AG09319 (cell line): ENCODE measurements at places on chromosomes 16 and 17.
A peak's percentile ranks its signal among the peaks of the same experiment; 100 is the strongest.

DNA sequence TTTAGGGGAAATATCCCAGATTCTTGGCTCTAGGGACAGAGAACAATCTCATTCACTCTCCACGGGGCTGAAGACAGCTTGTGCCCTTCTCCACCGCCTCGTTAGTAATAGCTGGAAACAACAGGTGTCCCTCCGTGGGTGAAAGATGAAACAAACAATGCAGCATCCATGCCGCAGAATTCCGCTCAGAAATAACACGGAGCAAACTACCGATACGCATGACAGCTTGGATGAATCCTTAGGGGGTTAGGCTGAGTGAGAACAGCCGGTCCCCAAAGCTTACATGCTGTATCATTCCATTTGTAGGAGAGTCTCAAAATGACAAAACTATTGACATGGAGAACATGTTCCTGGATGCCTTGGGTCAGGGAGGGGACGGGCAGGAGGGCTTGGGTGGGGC, 29.4 kb upstream of the CACNG1 start:
- DNase-seq: no peak

DNA sequence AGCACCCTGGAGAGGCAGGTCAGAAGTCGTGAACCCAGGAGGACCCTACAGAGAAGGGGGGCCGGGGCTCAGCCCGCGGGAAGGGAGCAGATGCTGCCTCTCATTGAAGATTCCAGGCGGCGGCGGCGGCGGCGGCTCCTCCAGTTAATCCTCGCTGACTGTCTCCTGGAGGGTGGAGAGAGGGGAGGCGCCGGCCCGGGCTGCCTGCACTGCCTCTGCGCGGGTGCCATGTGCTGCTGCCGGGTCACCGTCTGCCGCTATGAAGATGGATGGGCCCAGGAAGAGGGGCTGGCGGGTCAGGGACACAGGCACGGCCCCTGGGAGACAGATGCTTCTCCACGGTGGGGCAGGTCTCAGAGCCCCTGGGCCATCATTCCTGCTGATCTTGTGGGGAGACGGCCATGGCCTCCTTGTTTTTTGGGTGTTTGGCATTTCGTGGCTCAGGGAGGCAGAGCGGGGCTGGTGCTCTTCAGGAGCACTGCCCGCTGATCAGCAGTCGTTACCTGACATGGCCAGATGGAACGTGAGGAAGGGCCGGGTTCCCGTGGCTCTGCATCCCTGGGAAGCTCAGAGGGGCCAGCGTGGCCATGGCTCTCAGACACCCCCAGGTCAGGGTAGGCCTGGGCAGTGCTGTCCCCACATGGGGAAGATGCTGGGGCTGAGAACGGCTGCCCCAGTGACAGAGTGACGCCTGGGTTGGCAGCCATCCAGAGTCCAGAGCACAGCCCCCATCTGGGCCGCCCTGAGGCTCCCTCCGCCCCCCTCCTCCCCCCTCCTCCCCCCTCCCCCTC, 36.1 kb downstream of the GINS2 start:
- DNase-seq: no peak

GRCh38 chr17:49739641-49740271, 24.2 kb downstream of the FAM117A start:
- DNase-seq: no peak

- DNase-seq: no peak
Measured at GRCh38 chr16:785563-786535, 2.3 kb downstream of the RPUSD1 start.

DNA sequence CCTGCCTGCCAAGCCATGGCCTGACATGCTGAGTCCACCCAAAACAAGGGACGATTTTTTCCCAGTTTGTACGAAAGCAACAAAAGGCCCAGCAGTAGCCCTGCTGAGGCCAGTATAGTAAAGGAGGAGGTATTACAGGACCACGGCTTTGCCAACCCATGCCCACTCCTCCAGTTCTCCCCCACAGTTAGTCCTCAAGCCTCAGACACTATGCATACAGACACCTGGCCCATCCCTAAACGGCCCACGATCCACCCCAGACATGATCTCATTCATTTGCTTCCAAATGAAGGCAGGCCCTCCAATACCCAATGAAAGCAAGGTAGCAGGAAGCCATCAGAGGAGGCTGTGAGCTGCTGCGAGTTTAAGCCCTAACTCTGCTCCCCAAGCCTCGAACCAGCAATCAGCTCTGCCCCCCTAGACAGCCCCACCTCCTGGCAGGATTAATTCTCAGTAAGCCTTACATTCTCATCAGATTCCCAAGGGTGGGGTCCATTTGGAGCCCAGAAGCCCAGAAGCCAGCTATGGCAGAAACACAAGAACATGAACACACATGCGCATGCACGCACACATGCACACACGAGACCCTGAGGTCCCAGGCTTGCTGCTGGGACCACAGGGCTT, 4.9 kb downstream of the HDAC5 start:
- no peak for DNase-seq

GRCh38 chr16:73420676-73421075, 372.7 kb upstream of the ZFHX3 start:
- no peak for DNase-seq

DNA sequence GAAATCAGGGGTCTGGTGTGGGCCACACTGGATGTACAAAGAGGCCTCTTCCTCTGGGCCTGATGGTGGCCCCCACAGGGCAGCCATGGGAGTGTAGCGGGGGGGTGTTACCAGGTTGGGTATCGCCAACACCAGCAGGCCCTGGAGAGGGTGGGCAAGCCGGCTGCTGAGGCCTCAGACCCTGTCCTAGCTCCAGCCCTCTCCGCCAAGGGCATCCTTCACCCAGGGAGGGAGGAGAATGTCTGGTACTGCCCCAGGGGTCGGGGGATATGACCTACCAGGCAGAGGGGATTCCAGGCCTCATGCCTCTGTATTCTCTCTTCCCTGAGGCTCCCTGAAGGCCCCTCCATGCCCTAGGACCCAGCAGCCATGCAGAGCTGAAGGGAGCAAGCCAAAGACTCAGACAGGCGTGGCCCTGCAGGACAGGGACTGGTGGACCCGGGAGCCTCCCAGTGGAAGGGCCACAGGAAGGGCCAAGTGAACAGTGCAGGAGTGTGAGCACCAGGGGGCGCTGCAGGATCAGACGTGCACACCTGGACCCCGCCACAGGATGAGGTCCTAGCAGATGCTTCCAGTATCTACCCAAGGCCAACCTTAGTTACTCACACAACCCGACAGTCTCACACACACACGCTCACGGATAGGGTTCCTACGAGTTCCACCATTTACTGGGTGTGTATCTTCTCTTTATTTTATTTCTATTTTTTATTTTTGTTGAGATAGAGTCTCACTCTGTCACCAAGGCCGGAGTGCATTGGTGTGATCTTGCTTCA, 10.9 kb upstream of the CES4A start:
- peak; percentile 56 for DNase-seq

DNA sequence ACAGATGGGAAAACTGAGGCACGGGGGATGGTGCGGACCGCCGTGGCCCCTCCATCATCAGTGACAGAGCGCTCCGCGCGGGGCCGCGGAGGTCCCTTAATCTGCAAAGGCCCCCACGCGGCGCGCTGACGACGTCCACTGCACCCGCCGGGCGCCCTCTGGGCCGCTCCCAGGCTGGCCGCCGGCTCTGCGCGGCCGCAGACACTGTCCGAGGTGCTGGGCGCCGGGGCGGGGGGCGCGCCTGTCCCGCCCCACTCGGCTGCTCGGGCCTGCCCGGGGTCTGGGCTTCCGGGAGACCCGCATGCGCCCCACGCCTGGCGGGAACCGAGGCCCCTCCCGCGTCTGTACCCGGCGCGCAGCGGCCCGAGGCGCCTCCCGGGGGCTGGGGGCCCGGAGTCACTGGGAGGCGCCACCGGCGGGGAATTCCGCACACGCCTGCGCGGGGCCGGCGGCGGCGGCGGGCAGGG, 550 bp upstream of the RNF213 start:
- peak; percentile 59 for DNase-seq

GRCh38 chr17:4501295-4501949, 2.7 kb downstream of the SPNS2 start:
- no peak for DNase-seq

- DNase-seq: no peak
Measured at GRCh38 chr16:62170642-62171041, 134.4 kb upstream of the CDH8 start.
